ENCODE measurements at places on chromosomes 3 and 15.

DNA sequence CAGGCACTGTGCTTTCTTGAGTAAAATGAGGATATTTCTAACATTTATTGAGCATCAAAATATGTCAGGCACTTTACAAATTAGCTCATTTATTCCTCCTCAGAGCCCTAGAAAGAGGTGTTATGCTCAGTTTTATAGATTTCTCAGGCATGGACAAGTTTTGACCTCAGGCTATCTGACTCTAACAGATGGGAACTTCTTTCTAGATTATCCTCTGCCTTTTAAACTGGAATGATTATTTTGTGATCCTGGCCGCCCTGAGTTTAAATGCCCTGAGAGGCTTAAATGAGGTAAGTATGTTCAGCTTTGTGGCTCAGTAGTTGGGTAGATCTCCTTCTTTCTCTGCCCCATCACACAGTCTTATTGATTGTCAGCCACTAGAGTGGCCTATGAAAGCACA, 32.3 kb upstream of the ATP1B3 start:
- no peak for DNase-seq

- DNase-seq, result no peak
Measured at GRCh38 chr3:346186-346585, 149.6 kb downstream of the CHL1 start.

GRCh38 chr3:63287610-63288009, 9.5 kb downstream of the SYNPR start:
- no peak for DNase-seq

DNA sequence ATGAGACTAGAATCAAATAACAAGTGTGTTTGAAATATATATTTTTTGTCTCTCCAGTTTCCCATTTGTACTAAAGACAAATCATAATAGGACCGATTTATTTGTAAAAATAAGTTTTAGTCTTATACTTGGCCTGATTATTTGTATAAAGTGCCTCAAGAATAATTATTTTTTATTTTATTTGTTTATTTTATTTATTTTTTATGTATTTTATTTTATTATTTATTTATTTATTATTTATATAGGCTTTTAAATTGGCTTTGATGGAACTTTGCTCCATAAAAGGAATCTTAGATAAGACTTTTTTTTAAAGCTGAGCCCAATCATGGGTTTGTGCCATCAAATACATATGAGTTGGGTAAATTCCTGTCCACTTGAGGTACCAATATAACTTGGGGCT, 22.2 kb upstream of the ZNF80 start:
- no peak for DNase-seq

GRCh38 chr3:41502023-41502422, 302.7 kb downstream of the CTNNB1 start:
- DNase-seq, result no peak

DNA sequence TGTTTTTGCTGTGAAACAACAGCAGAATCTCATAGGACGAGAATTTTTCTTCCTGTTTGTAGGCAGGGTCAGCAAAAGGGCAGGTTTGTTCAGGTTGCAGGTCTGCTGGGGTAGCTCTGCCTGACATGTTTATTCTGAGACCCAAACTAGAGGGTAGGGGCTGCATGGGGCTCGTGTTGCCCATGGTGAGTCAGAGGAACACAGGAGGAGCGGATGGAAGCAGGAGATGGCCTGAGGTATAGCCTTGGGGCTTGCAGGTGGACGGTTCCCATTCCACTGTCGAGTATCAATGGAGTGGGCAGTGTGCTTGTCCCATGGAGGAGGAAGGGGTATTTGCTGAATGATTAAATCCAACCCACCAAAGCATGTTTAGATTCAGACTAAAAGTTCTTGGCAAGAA, 138.9 kb downstream of the APBA2 start:
- no peak for DNase-seq

DNA sequence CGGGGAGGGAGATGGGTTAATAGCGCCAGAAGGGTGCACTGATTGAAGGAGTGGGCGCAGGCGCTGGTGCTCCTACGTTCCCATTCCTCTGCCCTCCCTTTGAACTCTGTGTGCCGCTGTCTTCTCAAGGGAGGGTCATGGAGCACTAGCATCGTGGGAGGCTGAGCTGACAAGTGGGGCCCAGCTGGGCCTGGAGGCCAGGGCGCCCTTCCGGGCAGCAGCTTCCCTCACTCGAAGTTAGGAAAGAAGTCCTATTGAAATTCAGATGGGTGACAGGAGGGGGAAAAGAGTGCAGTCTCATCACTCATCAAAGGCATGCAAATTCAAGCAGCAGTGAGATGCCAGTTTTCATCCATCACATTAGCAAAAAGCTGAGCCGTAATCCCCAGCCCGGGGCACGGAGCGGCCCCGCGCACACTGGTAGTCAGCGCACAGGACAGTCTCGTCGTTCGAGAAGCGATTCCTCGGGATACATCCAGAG, 128.2 kb downstream of the LRRK1 start:
- DNase-seq, result no peak

- DNase-seq, result no peak
Measured at GRCh38 chr3:159165961-159166360, 364.1 kb downstream of the MFSD1 start.

GRCh38 chr15:94130504-94130903, 100.9 kb upstream of the MCTP2 start:
- no peak for DNase-seq

DNA sequence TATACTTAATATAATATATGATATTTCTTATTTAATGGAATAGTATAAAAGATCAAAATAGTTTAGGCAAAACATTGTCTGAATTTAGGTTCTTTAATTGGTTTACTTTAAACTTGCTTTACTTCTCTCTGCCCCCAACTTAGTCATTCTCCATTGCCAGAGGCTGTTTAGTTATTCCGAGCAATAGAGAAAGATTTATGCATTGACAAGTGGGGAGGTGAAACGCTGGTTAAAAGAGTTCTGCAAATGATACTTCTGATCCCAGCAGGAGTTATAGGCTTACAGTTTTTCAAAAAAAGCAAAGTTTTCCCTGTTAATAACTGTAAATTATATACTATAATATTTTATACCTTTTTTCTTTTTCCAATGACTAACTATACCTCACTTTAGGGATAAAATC, 145.4 kb downstream of the EPHA3 start:
- DNase-seq, result no peak

DNA sequence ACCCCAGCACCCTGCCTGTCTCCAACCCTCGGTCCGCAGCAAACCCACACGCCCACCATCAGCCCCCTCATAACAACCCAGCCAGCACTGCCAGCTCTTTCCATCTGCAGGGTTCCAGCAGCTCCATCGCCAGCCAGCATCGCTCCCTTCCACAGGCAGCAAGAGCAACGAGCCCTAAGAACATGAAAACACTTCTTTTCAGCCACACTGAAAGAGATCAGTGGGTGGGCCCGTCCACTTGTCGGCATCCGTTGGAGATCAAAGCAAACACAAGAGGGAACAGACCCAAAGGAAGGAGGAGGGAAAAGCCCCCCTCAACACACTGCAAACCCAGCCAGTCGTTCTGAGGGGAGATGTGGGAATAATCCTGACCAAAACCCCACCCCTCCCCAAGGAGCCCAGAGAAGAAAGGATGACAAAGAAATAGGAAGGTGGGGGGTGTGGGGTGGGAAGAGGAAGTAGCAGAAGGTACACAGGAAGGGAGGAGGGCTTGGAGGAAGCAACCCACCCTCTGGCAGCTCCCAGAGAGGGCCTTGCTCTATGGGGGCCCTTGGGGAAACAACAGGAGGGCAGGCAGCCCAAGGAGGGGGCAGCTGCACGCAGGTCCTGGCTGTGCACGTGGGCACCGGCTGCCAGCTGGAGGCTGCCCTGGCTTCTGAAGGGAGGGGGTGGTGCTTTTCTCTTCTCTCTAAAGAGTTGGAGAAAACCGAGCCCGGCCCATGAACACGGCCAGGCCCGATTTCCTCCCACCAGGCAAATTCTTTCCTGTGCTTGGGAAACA, 473.6 kb upstream of the PROK2 start:
- no peak for DNase-seq

- DNase-seq, result no peak
Measured at GRCh38 chr15:42082823-42083604, 11.3 kb downstream of the PLA2G4D start.

- DNase-seq, result no peak
Measured at GRCh38 chr3:142787719-142788118, 63.9 kb downstream of the TRPC1 start.
